GM23248 (cell line): ENCODE measurements at places on chromosomes 3 and 15. TPM values are rescaled to one million over a fixed set of nuclear protein-coding genes. Genes with fewer than 3 reads are reported as not detected.

The ST6GAL1 gene
- not detected in 2 replicates for total RNA-seq

The SST gene
- 1.6 TPM in 1 of 2 replicates, not detected in the other for total RNA-seq

The TF gene
- total RNA-seq = under 0.01 TPM in 1 of 2 replicates, not detected in the other

The CPB1 gene
- total RNA-seq = not detected in 2 replicates

The ZPLD1 gene
- total RNA-seq = 0.22 TPM in 1 of 2 replicates, not detected in the other

The IL17RE gene
- 0.51 and 5.5 TPM in 2 replicates for total RNA-seq

- 0 out of 2 replicates have a peak overlapping the region, but pooled peaks have one; percentile 20 for H3K4me3 ChIP-seq
- DNase-seq = peak; percentile 71
- no peak overlapping the region for H3K27ac ChIP-seq
- no peaks in the 10 kb centered on the region for H3K36me3 ChIP-seq
- H3K4me1 ChIP-seq = 0 out of 2 replicates have a peak, but pooled peaks cover 7% of the 10 kb centered on the region
- no peaks in the 10 kb centered on the region for H3K27me3 ChIP-seq
Observed at GRCh38 chr3:161559177-161559998, 62.8 kb downstream of the OTOL1 start.

DNA sequence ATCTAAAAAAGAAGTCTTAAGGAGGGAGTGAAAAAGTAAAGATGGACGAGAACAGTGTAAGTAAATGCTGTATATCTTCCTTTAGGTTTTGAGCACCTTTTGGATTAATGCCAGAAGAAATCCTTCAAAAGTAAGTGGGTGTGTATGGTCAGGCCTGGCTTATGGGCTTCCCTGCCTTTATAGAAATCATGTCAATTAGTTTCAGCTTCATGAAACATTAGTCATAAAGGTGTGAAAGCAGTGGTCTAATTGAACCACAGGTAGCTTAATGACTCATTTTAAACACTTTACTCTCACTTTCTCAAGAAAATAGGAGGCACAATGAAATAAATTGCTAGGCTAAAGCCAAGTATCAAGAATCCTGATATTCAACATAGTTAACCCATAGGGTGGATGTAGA, 467.4 kb upstream of the DPPA4 start:
- H3K36me3 ChIP-seq = no peaks in the 10 kb centered on the region
- no peaks in the 10 kb centered on the region for H3K27me3 ChIP-seq
- no peak for DNase-seq
- H3K27ac ChIP-seq = no peak overlapping the region

GRCh38 chr3:107269136-107269535, 108.1 kb upstream of the CCDC54 start:
- no peaks in the 10 kb centered on the region for H3K27me3 ChIP-seq
- 0 out of 2 replicates have a peak, but pooled peaks cover 5% of the 10 kb centered on the region for H3K4me1 ChIP-seq
- H3K36me3 ChIP-seq = no peaks in the 10 kb centered on the region

DNA sequence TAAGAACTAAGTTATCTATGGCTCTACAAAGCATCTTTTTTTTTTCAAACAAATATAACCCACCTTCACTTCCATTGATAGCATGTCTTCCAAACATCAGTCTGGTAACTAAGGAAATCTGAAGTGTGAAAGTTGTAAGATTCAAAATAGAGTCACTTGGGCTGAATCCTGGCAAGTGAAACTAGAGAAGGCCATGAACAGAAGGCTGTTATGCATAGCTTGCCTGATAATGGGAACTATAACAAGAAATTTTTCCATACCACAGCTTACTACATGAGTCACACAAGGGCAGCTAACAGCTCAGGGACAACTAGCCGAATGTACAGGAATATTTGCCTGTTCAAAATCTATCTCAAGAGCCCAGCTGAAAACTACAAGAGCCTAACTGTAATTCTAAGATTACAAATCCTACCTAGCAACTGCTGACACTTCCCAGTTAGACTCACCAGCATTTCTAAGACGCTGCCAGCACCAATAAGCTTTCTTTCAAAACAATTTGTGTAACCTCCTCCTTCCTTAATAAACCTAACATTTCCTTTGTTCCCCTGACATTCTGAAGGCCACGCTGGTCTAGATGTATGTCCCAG, 1066.5 kb downstream of the PLOD2 start:
- H3K27me3 ChIP-seq = no peaks in the 10 kb centered on the region
- H3K4me3 ChIP-seq = no peak overlapping the region
- H3K36me3 ChIP-seq = no peaks in the 10 kb centered on the region
- DNase-seq = peak; percentile 60
- no peak overlapping the region for H3K27ac ChIP-seq

GRCh38 chr3:195859061-195859845, 47.5 kb upstream of the MUC4 start:
- no peaks in the 10 kb centered on the region for H3K4me1 ChIP-seq
- H3K4me3 ChIP-seq = peak overlapping the region; percentile 59
- no peaks in the 10 kb centered on the region for H3K27me3 ChIP-seq
- no peak overlapping the region for H3K27ac ChIP-seq

- no peaks in the 10 kb centered on the region for H3K4me1 ChIP-seq
- H3K27ac ChIP-seq = no peak overlapping the region
- no peaks in the 10 kb centered on the region for H3K36me3 ChIP-seq
- no peak overlapping the region for H3K4me3 ChIP-seq
- no peak for DNase-seq
Observed at GRCh38 chr3:194075802-194076460, 60.0 kb upstream of the HES1 start.

DNA sequence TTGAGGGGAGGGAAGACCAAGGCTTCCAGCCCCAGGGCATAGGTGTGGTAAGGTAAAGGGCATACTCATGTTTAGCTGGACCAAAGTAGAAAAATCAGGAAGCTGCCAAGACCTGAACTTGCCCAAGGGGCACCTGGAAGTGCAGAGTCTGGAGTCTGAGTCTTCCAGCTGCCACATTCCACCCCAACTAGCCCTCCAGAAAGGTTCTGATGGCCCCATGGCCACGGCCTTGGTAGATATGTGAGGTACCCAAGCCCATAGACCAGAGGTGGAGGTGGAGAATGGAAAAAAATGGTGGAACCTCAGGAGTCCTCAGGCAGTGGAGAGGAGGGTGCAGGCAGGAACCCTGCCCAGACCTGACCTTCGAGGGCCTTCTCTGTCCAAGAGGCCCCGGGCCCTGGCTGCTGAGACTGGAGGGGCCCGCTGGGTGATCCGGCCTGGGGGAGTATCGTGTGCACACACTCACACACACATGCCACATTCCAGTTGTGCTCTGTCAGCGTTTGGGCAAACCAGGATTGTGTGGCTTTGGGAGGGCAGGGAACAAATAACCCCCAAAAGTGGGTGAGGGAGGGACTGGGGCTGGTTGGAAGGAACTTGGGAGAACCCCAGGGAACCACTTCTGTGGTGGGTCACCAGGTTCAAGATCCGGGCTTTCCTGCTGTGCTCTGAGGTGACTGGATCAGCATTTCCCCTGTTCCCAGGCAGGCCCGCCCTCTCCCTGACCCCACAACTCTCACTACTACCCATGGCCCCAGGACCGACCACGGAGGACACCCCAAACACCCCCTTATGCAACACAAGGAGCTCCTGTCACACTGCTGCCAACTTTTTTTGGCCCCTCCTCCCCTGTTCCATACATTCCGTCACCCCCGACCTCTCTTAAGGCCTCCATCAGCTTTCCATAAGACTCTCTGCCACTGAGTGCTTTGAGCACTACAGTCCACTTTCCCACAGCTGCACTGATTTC, 11.6 kb downstream of the MYL3 start:
- H3K27me3 ChIP-seq = 0 out of 2 replicates have a peak, but pooled peaks cover 5% of the 10 kb centered on the region
- no peak overlapping the region for H3K4me3 ChIP-seq
- no peak overlapping the region for H3K27ac ChIP-seq
- H3K36me3 ChIP-seq = no peaks in the 10 kb centered on the region

DNA sequence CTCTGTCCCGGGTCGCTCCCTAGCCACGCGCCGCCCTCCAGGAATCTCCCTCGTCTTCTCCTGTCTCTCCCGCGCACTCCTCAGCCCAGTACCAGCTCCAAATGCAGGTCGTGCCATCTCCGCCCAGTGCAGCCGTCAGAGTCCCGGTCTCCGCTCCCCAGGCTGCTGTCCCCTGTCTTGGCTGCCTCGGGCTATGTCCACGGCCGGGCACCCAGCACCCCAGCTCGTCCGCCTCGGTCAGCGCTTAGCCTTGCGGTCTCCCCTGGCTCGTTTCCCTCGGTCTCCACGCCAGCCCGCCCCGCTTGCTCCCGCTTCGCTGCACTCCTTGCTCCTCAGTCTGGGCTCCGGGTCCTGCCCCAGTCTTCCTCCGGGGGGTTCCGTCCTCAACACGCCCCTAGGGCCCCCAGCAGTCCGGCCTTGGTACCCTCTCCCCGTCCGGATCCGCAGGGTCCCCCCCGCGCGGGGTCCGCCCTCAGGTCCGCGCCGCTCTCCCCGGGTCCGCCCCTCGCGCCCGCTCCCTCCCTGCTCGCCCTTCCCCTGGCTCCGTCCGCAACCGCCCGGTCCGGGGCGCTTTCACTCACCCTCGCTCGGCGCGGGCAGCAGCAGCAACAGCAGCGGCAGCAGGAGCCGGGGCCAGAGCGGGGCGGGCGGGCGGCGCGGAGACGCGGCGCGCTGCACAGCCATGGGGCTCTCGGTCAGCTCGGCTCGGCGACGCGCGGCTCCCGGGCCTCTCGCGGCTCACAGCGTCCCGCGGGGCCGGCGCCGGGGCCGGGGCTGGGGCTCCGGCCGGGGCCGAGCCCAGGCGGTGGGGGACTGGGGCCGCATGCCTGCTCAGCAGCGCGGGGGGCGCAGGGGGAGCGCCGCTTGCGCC, 462 bp downstream of the IGDCC3 start:
- peaks cover 70% of the 10 kb centered on the region for H3K27me3 ChIP-seq
- no peak overlapping the region for H3K27ac ChIP-seq
- H3K36me3 ChIP-seq = no peaks in the 10 kb centered on the region

DNA sequence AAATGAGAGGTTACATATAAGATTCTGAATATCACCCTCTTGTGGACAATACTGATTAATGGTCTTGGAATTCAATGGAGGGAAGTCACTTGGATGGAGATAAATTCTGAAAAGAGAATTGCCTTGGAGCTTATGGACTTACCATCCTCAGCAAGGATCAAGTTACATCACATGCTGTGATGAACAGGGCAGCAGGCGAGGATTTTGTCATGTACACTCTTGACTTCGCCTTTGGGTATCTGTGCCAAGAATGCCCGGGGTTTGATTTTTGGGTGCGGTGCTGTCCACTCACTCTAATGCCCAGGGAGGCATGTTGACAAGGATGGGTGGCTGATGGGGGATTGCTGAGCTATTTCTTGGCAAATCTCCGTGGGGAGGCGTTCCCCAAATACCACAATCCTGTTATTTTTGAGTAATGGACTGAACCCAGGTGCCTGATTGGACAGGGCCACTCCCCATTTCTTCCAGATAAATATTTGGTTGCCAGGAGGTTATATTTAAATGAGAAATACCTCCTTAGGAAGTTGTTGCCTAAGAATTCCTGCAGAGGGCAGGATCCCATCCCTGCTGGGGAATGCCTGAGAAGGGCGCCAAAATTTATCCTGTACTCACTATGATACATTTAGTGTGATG, 96.3 kb downstream of the TPRG1 start:
- peak; percentile 57 for DNase-seq
- H3K4me3 ChIP-seq = no peak overlapping the region
- H3K27ac ChIP-seq = no peak overlapping the region
- peaks cover 21% of the 10 kb centered on the region for H3K4me1 ChIP-seq

DNA sequence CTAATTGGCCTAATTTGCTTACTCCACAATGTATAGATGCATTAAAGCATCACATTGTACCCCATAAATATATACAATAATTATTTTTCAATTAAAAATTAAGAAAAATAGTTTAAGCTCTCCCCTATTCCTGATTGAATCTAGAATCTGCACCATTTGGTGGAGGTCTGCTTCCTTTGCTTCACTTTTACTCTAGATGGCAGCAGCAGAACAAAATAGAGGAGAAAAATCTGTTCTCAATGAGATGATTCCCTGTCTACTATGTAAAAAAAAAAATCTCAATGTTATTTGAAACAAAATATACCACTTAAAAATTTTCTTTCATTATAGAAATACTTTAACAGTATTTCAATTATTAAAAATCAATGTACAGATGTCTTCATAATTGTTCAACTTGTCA, 109.6 kb upstream of the FXR1 start:
- peaks cover 3% of the 10 kb centered on the region; the same call in 1 of the 2 replicates for H3K4me1 ChIP-seq
- H3K27ac ChIP-seq = no peak overlapping the region
- H3K4me3 ChIP-seq = no peak overlapping the region
- no peaks in the 10 kb centered on the region for H3K36me3 ChIP-seq
- H3K27me3 ChIP-seq = no peaks in the 10 kb centered on the region

DNA sequence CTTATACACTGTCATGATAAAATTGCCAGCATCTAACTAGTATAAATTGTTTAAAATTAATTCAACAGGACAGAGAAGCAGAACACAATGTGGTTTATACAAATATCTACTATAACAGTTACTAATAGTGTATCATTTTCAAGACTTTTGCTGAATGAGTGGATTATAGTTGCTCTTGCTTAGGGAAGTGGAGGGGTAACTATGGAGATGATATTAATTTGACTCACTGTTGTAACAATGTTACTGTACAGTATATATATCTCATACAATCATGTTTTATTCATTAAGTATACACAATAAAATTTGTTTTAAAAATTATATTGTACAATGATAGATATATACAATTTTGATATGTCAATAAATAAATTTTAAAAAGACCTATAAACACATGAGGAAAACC, 119.1 kb downstream of the ZPLD1 start:
- DNase-seq = no peak
- H3K4me3 ChIP-seq = no peak overlapping the region
- no peaks in the 10 kb centered on the region for H3K36me3 ChIP-seq
- no peak overlapping the region for H3K27ac ChIP-seq

GRCh38 chr3:14826069-14826468, 7.3 kb downstream of the FGD5 start:
- peaks cover 37% of the 10 kb centered on the region for H3K27me3 ChIP-seq
- no peak for DNase-seq
- H3K4me3 ChIP-seq = no peak overlapping the region
- no peaks in the 10 kb centered on the region for H3K36me3 ChIP-seq
- H3K27ac ChIP-seq = no peak overlapping the region

DNA sequence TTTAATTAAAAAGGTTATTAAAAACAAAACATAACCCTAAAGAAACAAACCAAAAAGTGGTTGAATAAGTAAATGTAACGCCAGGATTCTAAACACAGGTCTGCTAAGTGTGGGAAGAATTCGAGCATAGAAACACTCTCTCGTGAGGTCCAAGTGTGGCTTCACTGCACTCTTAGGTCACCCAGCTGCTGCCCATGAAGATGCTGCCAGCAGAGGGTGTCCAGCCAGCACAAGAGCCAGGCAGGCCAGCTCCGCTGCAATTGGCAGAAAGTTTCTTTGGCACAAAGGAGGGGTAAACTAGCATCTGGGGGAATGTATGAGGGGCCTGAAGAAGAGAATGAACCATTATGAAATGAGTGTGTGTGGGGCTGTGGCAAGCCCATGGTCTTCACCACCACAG, 215.7 kb upstream of the FEZF2 start:
- H3K27me3 ChIP-seq = no peaks in the 10 kb centered on the region
- no peak overlapping the region for H3K4me3 ChIP-seq
- no peak overlapping the region for H3K27ac ChIP-seq
- peaks cover 33% of the 10 kb centered on the region for H3K4me1 ChIP-seq

DNA sequence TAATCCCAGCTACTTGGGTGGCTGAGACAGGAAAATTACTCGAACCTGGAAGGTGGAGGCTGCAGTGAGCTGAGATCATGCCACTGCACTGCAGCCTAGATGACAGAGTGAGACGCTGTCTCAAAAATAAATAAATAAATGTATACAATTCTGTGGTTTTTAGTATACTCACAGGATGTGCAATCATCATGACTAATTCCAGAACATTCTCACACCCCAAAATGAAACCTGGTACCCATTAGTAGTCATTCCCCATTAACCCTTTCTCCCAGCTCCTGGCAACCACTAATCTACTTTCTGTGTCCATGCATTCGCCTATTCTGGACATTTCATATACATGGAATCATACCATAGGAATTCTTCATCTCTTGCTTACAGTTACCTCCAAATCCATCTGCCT, 44.5 kb downstream of the LRRFIP2 start:
- H3K27ac ChIP-seq = peak overlapping the region; percentile 55
- peaks cover 37% of the 10 kb centered on the region for H3K4me1 ChIP-seq

- H3K4me3 ChIP-seq = no peak overlapping the region
- H3K27me3 ChIP-seq = no peaks in the 10 kb centered on the region
- H3K27ac ChIP-seq = no peak overlapping the region
- H3K36me3 ChIP-seq = no peaks in the 10 kb centered on the region
- H3K4me1 ChIP-seq = peaks cover 61% of the 10 kb centered on the region
Observed at GRCh38 chr15:39786447-39787056, 3.9 kb upstream of the FSIP1 start.
